ENCODE measurements at places on chromosomes 7 and 10.
A peak's percentile ranks its signal among the peaks of the same experiment; 100 is the strongest.

DNA sequence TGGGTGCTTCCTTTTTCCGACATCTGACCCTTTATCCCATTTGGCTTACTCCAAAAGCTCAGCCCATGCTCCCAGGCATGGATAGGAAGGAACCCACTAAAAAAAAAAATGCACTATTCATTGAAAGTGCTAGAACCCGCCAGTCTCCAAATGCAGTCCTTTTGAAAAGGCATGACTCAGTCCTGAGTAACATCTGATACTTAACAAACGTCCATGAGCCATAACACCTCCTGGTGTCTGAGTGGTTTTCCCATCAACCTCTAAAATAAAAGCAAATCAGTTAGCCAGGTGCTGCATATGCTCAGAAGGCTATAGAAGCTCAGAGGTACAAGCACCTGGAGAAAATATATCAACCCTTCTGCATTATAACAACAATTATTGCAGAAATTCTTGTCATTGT, 45.0 kb upstream of the CACUL1 start:
- DNase-seq, result no peak

DNA sequence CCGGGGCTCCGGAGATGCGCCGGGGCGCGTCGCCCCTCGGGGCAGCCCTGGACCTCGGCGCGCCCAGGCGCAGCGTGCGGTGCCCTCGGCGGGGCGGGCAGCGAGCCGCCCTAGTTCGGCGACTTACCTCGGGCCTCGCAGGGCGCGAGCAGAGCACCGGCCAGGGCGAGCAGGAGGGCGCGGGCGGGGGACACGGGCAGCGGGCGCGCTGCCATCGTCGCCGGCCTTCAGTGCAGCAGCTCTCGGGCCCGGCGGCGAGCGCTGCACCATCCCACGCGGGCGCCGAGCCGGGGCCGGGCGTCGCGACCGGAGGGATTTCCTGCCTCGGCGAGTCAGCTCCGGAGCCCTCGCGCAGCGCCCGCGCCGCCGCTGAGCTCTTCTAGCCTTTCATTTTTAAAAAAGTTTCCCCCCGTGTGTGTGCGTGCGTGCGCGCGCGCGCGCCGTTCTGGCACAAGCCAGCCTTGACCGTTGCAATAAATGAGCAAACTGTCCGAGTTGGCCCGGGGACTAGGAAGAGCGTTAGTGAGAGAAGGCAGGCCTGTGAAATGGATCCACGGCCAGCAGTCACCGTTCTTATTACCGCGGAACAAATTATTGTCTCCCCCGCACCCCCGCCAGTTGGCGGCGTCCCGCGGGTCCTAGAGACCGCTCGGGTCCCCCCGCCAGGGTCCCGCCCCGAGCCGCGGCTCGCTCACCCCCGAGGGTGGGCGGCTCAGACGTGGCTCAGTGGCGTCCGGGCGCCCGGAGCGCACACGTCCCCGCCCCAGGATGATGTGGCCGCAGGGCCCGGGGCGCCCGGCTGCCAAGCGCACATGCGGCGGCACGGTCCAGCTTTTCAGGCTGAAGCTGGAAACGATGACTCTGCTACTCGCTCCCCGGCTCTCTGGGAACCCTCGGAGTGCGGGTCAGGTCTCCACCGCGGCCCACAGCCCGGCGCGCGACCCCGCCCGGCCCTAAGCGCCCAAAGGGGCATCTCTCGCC, at the start of gene ADAM12:
Gene ADAM12 (minus strand): TSS at position 547 of the 981 bp plus-strand sequence. CDS start 332 bp downstream, at position 215.
- DNase-seq, result peak; percentile 7

DNA sequence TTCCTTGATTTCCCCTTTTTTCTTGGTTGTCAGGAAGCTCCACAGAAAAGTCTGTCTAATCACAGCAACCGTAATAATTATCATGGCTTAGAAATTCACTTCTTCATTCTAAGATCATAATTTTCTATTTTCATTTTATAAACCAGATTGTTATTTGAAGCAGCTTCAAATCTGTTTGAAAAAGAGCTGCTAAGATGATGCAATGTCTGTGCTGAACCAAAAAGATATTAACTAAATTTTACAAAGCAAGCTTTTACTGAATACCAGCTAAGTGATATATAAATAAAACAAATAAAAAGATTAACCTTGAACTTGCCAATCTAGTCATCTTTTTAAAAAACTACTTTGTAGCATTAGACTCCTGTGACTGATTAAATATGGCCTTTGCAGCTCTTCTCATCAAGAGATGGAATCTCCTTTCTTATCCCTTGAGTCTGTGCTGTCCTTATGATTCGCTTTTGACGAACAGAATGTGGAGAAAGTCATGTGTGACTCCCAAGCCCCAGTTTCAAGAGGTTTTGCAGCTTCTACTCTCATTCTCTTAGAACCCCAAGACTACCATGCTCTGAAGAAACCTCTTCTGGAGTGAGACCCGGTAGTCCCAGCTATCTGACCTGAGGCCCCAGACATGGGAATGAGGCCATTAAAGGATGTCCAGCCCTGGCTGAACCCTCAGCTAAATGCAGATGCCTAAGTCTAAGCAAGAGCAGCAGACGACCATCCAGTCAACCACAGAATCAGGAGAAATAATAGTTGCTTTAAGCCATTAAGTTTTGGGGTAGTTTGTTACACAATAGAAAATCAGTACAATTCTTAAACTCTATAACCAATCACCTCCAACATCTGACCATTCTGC, 14.4 kb downstream of the NAMPT start:
- no peak for DNase-seq

- DNase-seq, result no peak
Observed at GRCh38 chr10:49053053-49053997, 62.0 kb downstream of the VSTM4 start.

DNA sequence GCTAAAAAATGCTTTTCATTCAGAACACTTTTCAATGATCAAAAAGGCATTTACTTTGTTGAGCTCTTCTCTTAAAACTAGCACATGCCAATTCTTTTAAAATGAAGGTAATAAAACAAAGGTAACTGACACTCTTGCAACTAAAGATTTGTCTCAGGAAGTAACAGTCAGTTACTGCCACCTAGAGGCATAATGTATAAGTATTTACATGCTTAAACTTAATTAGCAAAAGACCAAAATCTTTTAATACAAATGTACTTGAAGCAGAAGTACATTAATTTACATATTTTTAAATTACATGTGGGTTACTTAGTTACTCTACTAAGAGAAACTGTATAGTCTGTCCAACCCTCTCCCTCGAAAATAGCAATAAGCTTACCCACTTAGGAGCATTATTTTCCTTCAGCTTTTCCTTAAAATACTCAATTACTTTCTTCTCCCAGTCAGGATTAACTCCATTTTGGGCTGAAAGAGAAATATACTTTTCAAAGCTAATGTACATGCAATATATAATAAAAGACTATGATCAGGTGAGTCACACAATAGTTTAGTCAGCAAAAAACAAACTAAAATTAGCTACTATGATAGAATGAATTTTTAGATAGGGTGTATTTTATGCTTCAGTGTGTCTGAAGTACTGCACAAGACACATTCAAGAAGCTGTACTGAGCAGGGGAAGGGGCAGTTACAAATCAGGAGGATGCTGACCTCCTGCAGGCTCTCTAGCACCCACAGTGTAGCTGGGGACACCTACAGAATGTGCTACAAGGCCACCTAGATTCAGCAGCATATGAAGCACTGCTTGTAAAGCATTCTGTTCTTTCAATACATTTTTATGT, 13.0 kb downstream of the MCMBP start:
- no peak for DNase-seq

GRCh38 chr10:61157182-61157581, 213.2 kb upstream of the RHOBTB1 start:
- no peak for DNase-seq

- DNase-seq, result no peak
Observed at GRCh38 chr10:122786269-122786668, 59.4 kb downstream of the CUZD1 start.

DNA sequence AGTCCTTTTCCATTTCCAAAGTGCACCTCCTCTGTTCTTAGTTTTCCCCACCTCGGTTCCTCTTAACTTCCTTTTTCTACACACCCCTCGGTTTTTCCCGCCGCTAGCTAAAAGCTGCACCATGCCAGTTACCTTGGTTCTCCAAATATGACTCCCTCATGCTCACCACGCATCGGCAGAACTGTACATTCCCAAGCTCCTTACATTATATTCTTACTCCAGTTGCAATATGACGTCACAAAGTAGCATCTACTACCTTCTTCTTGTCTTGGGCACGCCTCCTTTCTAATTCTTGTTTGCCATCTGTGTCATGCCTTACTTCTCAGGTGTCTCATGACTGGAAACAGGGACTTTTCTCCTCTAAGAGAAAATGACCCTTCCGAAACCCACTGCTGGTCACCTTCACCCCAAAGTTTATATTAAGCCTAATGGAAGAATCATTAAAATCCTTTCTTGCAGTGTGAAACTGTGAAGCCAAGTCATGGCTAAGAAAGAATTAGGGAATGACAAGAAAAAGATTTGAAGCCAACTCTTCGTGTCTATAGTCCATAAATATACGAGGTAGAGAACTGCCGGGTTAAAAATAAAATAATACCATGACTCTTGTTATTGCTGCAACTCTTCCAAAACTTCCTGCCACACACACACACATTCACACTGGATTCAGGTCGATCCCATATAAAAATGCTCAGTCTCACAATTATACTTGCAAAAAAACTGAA, 1.7 kb downstream of the ESYT2 start:
- no peak for DNase-seq

Measured in stimulated activated naive CD4-positive, alpha-beta T cell treated with Interleukin-2 at 50 U/mL for 16 hours (primary cell).